ENCODE measurements at places on chromosomes 7 and 10.
A peak's percentile ranks its signal among the peaks of the same experiment; 100 is the strongest.

DNA sequence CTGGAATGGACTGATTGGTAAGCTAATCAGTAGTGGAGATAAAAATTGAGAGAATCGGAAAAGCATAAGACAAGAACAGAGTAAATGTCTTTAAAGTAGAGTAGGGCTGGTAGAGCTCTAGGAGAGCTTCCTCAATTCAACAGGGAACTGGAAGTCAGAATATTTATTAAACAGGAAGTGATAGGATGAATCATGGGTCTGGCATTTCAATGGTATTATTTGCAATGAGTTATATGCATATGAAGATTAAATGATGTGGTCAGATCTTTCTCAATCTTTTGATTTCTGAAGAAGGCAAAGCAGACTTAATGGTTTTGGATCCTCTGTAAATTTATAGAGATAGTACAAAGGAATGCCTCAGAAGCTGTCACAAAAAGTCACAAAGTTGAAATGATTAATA lies 349.0 kb downstream of the HPSE2 start:
- DNase-seq, result peak; percentile 21

DNA sequence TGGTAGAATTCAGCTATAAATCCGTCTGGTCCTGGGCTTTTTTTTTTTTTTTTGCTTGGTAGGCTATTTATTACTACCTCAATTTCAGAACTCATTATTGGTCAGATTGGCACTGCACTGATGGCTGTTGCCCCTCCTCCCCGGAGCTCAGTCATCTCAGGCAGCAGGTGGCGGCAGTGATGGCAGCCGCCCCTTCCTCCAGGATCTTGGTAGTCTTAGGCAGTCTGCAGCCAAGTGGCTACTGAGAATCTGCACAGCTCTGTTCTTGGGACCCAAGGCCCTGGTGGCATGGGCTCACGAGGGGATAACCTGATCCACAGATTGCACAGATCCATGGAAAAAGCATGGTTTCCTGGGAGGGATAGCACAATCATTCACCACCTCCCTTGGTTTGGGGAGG lies 77.9 kb downstream of the GPR85 start:
- DNase-seq, result no peak

DNA sequence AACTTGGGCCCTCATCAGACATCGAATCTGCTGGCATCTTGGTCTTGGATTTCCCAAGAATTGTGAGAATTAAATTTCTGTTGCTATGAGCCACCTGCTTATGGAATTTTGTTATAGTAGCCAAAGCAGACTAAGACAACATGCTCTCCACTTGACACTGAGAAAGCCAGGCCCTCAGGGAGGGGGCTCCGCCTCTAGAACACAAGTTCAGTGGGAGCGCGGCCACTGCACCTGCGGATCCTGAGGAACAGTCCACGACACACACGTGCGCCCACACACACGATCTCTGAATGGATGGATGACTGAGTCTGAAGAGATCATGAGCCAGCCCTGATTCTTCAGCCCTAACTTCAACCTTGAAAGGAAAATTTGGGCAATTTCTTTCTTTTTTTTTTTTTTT lies 73.7 kb downstream of the CTBP2 start:
- no peak for DNase-seq

- DNase-seq, result no peak
Observed at GRCh38 chr7:50293509-50294179, 10.9 kb upstream of the IKZF1 start.

DNA sequence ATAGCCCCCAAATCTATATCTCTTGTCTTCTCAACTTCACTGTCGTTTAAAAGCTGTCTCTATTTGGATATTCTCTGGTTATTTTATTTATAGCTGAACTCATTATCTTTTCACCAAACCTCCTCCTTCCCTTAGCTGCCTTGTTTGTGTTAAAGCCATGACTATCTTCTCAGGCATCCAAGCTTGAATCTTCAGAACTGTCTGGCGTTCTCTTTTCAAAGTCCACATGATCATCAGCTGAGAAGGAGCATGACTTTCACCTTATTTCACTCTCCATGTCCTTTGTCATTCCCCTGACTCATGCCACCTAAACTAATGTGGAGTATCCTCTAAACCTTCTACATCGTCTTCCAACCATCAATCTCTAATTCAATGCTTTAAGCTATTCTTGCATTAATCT lies 5.7 kb upstream of the GLCCI1 start:
- DNase-seq, result peak; percentile 89

DNA sequence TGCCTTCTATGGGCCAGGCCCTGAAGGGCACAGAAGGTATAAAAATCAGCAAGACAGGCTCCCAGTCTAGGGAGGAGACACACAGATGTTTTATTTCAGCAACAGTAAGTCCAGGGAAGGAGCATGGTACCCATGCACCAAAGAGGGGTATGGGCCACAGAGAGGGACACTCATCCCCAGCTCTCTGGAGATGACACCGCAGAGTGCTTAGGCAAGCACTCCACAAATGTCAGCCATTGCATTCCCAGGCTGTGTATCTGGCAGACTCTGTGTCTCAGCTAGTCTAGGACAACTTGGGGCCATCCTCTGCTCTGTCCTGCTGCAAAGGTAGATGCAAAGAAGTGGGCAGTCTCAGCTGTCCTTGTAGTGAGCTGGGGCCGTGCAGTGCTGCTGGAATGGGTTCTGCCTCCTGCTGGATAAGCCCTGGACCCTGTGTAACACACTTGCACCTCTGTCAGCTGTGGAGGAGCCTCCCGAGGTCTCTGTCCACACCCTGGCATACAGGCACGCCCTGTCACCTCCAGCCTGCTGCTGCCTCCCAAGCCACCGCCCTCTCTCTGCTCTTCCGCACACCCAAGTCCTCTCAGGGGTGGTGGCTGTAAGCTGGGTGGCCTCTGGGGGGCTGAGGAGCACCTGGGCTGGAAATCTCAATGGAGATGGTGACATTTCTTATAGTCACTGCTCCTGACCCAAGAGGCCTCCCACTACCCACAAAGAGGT lies 57.6 kb downstream of the VOPP1 start:
- DNase-seq, result no peak

GRCh38 chr7:37249240-37249639 lies 199.4 kb downstream of the ELMO1 start:
- no peak for DNase-seq

DNA sequence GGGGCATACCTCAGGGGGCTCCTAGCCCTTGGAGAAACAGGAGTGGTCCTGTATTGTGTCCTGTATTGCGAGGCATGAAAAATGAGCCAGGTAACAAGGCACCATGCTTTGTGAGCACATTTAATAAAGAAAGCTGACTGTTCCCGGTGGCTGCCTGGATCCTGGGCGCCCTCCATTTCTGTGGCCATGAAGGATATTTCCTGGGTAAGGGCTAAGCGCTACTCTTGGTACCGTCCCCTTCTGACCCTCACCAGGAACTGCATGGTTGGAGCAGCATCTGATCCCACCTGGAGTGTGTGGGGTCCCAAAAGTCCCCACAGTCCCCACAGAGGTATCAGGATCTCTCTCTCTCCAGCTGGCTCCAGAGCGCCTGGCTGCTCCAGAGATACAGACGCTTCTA lies 139.5 kb downstream of the MAPK8 start:
- DNase-seq, result no peak

DNA sequence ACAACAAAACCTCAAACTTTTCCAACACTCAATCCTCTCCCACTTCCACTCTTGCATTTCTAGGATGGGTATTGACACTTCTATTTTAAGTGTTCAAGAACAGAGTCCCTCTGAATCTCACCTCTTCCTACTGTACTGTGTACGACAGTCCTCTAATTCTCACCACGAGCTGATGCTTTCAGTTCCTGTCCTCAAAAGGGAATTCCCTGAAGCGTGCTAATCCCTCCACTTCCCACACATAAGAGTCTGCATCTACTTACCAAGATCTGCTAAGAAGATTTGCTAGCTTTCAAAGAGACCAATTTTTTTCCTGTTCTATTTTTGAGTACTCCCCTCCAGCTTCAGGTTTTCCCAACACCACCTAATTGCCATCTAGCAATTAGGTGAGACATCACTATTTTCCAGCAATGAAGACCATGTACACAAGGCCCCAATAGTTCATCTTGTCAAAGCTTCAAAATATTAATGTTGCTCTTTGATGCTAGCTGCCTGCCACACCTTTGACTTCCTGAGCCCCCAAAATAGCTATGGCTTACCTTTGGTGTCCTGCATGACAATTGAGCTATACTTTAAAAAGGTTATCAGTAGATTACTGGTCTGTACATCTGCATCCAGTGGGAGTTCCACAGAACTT lies 54.4 kb downstream of the ARMH3 start:
- DNase-seq, result no peak

GRCh38 chr10:59970396-59971368 lies 64.3 kb upstream of the CCDC6 start:
- no peak for DNase-seq

DNA sequence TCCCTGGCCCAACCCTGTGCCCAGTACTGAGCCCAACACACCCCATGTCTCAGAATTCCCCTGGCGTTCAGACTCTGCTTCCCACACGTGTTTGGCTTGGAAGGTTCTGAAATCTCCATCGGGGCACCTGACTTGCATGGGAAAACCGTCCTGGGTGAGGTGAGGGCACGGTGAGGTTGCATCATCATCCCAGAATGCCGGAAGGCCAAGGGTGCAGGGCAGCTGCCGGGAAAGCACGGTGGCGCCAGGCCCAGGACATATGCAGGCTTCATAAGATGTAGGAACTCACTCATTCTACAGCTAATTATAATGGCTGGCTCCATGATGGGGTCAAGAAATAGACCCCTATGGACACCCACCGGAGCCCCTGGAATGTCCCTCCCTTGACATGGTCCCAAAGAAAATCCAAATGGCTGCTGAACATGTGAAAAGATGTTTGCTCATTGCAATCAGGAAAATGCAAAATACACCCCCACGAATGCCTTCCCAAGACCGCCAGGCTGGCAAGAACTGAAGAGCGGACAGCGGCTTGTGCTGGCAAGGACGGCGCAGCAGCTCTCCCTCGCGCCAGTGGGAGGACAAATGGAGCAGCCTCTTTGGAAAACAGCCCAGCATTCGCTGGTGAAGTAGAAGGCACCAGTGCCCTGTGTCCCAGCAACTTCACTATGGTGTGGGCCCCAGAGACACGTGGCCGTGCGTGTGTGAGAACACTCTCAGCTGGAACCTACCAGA lies 2.3 kb downstream of the KNDC1 start:
- no peak for DNase-seq

DNA sequence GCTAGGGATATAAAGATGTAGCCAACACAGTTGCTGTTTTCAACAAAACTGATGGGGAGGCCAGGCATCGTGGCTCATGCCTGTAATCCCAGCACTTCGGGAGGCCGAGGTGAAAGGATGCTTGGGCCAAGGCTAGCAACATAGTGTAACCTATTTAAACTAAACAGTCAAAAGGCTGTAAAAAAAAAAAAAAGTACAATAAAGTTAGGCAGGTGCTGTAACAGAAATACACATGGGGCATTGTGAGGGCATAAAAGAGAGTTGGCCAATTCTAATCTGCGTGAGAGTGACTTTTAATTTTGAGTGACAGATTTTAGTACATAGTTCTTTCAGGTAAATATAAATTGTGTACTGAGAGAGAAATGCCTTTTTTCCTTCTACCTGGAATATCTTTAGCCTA lies 6.2 kb downstream of the XRCC2 start:
- no peak for DNase-seq

GRCh38 chr10:91875779-91876178 lies 33.5 kb downstream of the FGFBP3 start:
- no peak for DNase-seq

GRCh38 chr7:2048531-2048930 lies 184.2 kb downstream of the MAD1L1 start:
- DNase-seq, result no peak

GRCh38 chr7:29105191-29105590 lies 41.1 kb downstream of the CPVL start:
- no peak for DNase-seq

DNA sequence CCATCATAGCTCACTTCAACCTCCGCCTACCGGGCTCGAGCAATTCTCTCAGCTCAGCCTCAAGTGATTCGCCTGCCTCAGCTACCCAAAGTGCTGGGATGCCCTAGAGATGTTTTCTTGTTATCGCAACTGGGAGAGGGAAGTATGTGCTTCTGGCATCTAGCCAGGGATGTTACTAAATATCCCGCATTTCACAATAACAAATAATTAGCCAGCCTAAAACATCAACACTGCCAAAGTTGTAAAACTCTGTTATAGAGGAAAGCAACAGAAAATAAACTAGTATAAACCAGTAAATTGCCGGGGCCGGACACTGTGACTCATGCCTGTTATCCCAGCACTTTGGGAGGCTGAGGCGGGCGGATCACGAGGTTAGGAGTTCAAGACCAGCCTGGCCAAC lies 7.2 kb downstream of the INA start:
- DNase-seq, result peak; percentile 71

- peak; percentile 90 for DNase-seq
Observed at GRCh38 chr7:38321515-38321944, 48.1 kb upstream of the TARP start.

- no peak for DNase-seq
Observed at GRCh38 chr10:85609509-85609908, 757.1 kb downstream of the GRID1 start.

DNA sequence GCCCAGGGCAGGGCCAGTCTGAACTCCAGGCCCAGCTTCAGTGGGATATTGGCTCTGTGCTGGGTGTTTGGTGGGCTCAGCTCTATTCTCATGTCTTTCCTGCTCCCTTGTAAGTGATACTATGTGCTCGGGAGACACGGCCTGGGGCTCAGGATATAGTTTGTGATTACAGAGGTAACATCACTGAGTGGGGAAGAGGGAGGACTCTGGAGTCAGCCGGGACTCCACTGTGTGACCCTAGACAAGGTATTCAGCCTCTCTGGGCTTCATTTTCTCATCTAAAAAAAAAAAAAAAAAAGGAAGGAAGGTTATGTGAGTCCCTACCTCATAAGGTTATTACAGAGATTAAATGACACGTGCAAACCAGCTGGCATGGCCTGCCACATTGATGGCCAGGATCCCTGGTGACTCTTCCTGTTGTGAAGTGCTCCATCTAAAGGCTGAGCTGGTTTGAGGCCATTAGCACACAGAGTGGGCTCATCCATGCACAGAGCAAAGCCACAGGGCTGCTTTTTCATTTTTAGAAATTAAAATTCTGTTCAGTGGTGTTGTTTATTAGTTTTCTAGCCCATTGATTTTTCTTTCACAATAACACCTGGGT lies 15.7 kb downstream of the SLC13A4 start:
- DNase-seq, result peak; percentile 13

DNA sequence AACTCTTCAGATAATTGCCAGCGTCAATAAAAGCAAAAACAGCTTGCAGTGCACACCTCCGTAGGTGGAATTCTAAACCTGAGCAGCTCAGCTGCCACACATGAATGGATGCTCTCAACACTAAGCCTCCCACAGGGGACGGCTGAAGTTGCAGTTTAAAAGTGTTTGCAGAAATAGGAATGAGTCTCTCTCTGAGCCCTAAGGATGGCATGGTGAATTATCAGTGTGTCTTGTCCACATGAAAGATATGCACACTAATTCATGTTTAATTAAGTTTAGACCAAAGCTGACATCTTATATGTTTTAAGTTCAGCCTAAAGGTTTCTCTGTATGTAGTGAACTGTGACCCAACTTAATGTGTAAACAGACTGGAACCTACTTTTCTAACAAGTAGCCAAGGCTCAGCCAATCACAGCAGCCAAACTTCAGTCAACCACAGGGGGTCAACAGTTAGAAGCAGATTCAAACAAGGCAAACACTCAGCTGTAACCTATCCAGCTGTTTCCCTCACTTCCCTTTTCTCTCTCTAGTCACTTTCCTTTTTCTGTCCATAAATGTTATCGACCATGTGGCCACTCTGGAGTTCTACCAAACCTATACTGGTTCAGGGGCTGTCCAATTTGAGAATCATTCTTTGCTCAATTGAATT lies 38.1 kb downstream of the CTTNBP2 start:
- DNase-seq, result no peak

All from EH (cell line).